ENCODE measurements at places on chromosomes 12 and 14.

DNA sequence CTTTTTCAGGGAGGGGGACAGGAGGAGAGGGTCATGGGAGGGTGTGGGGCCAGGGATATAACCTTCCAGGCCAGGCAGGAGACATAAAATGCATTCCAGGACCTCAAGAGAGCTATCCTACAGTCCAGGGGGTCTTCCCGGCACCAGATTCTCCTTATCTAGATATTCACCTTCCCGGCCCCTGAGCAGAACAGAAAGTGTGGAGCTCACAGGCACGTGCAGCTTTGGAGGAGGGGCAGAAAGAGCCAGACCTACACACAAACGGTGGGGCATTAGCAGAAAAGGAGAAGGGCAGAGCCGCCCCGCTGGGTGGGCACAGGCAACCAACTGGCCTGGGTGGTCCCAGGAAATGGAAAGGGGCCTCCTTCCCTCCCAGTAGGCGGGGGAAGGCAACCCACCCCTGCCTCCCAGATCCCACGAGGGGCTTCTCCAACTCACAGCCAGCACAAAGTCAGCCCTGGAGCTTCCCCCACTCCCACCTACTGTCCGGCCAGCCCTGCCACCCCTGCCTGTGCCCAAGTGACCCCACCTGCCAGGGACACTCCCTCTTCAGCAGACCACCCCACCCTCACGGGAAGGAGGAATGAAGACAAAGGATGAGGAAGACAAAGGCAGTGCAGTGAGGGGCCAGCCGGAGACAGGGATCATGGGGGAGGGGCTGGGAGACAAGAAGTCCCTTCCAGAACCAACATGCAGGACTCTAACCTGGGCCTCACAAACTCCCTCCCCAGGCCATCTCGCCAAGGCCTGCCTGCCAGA, 33.3 kb downstream of the CCDC85C start:
- no peak for DNase-seq

DNA sequence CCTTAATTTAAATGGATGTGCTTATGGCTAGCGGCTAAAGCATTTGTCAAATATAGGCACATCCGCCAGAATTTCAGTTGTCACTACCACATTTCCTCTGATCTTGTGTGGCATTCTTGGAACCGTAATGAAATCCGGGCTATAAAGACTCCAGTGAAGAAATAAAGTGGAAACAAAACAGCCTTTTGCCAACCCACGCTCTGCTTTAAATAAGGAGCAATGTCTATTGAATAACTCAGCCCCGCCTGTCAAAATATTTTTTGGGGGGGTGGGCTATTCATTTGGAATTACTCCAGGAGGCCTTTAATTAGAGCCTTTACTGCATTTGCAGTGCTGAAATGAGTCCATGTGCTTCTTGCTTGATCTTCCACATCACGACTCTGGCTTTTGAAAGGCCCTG, 179.6 kb upstream of the RPH3A start:
- DNase-seq = no peak

GRCh38 chr14:75069121-75069810, at the start of gene ZC2HC1C:
Gene ZC2HC1C, plus strand, starts transcription at chr14:75069641. Its CDS starts 933 bp downstream, at chr14:75070574.
- peak; percentile 45 for DNase-seq

DNA sequence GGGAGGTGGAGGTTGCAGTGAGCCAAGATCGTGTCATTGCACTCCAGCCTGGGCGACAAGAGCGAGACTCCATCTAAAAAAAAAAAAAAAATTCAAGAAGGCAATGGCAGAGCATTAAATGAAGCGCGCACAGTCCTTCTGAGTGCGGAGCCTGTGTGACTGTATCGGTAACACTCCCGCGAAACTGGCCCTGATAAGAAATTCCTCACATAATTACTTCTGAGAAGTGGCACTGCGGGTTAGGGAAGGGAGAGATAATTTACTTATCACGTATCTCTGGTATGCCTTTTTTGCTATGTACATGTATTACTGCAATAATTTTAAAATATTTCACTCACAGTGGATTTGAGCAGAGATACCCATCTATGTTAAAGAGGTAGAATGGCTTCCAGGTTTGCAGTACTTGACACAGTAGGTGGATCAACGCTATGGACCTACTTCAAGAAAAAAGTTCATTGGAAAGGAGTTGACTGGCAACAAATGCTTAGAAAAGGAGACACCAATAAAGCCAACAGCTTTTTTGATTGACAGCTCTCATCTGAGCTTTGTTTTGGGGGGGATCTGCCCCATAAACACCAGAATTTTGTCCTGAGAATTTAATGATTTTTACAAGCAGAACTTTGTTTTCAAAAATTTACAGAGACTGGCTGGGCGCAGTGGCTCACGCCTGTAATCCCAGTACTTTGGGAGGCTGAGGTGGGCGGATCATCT, 29.2 kb upstream of the SPTLC2 start:
- no peak for DNase-seq

DNA sequence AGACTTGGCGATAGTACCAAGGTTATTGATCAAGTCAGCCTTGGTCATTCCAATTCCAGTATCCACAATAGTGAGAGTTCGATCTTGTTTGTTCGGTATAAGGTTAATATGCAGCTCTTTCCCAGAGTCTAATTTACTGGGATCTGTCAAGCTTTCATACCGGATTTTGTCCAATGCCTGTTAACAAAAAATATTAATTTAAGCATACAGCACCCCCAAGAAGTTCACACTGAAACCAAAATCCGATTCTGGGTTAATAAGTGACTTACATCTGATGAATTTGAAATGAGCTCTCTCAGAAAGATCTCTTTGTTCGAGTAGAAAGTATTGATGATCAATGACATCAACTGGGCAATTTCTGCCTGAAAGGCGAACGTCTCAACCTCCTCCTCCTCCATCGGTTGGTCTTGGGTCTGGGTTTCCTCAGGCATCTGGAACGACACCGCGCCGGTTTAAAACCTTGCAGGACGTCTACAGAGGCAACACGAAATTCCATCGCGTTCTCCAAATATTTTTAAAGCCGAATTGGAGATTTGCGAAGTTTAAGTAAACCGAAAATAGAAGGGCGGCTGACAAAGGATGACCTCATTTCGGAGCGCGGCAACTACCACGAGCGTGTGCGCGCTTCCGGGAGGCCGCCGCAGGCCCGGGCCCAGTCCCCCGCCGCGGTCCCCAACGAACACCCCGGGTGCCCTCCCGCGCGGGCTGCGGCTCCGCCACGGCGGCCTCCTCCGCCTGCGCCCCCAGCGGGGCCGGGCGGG, 716 bp downstream of the HSP90AA1 start:
- peak; percentile 35 for DNase-seq

DNA sequence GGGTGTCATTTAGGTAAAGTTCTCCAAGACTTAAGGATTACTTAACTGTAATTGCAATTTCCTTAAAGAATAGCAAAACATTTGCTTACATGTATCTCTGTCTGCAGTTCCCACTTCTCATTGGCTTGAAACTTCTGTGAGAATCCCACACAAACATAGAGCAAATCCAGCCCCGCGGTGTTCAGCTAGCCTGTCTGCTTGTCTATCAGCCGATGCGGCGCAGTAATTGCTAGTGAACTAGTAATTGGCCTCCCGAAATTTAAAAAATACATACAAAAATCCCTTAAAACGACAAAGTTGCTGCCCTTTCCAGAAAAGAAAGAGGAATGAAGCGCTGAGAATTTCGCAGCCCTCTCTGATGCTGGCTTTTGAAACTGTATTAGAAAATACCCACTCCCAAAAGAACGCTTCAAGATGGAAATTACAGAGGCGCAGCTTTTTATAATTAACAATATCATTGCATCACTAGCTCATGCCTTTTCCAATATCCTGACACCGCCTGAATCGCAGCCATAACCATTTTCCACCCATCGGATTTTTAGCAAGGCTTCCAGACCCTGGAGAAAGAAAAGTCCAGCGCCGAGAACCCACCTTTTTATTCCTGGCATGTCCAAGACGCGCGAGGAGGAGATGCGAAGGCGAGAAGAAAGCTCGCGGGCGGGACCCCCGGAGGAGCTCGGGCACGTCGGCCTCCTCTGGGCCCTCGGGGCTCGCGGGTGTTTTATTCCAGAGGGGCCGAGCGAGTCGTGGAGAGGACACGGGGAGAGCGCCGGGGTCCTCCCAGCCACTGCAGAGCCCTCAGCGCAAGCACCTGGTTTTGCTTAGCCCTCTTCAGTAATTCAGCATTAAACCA, 646 bp downstream of the FBLN5 start:
- no peak for DNase-seq

- DNase-seq = no peak
Measured at GRCh38 chr12:30573145-30573544, 122.5 kb downstream of the IPO8 start.

- no peak for DNase-seq
Measured at GRCh38 chr12:12705838-12706520, 10.0 kb upstream of the GPR19 start.

DNA sequence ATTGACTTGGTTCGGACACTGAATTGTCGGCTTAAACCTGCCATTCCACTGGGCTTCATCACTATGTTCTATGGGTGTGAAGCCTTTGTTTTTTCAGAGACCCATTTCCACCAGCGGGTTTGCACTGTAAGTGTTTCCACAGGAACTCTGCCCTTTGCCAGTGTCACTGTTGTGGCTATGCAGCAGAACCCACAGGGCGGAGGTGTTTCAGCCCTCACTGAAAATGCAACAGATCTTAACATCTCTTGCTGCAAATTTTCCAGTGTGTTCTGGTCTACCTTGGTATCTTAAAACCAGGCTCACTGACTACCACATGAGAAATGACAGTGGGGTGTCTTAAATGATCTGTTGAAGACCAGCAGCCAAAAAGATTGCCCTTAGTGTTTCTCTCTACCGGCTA, 21.1 kb downstream of the PRKCH start:
- peak; percentile 74 for DNase-seq

DNA sequence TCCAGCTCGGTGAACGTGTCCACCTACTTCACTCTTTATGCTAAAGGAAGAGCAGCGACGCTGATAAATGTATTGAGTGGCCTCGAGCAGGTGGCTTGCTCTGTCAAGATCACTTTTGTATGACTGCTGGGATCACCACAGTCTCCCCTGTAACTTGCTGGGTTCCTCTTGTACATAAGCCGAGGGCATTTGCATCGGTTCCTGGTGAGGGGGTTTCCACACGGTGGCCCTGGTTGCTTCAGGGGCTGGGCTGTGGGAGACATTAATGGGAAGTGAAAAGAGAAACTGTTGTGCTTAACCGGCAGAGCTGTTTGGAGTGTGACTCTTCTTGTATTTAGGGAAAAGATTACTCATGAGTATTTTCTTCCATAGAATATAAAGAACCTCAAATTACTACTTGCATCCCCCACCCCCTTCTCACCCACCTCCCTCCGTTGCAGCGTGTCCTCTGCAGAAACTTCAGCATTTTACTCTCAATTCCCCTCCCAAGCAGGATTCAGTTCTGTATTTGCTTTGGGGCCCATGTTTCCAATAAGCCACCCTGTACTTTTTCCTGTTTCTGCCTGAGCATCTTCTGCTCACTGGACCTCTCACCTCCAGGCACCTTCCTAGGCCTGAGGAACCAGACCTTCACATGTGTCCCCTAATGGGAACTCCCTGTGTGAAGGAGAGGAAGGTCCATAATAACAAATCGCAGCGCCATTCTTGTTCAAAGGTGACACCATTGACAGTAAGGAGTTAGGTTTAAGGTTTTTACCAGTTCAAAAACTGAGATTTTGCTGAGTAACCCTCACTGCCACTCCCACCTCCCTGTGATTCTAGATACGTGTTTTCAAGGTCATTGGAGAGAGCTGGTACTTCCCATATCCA, 187.0 kb downstream of the ETV6 start:
- peak; percentile 62 for DNase-seq

GRCh38 chr12:27486961-27487360, 37.0 kb upstream of the PPFIBP1 start:
- no peak for DNase-seq
